Lower leg skin (tissue), 4 donors: ENCODE measurements at places on chromosomes 6 and 20. TPM values are rescaled to one million over a fixed set of nuclear protein-coding genes. Genes with fewer than 3 reads are reported as not detected.
A peak's percentile ranks its signal among the peaks of the same experiment; 100 is the strongest.

DNA sequence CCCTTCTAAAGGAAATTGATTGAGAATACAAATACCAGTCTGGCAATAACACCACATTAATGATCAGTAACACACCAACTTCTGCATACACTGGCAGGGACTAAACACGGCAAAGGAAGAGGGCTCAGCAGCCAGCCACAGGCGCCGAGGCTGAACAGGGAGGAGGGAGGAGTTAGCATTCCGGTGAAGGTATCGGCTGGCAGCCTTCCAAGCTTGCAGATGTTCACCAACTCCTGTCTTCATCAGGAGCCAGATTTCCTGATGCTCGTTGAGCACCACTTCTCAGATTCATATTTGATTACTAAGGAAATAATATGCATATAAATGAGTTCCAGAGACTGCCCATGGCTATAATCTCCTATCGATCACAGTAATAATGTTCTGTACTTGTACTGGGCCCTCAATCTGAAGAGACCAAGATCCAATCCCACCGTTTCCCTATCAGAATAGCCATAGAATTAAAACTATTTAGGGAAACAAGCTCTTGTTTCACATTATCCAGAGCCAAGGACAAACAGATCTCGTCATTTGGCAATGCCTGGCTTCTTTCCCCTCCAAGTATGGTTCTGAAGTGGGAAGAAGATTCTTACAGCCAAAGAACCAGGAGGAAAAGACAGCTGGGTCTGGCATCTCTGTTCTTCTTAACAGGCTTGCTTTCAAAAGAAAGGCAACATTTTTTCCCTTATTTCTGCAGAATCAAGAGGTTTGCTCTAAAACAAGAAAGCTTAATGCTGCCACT lies 42.2 kb downstream of the GFOD1 start:
- DNase-seq: peak; percentile 46

DNA sequence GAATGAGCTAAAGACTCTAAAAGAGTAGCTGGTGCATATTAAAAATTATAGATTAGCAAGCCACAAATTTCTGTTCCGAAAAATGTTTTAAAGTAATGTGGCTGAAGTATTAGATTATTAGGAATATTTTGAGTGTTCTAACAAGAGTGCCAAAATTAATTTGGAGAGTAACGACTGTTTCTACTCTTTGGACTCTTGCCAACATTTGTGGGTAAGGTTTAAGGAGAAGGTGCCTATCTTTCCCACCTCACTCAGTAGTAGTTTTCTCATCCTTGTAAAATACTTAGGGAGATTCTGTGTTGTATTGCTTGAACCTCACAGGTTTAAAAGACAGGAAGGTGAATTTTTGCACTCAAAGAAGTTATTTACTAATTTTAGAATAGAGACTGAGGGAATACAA lies 5.0 kb downstream of the HSF2 start:
- no peak for DNase-seq

- DNase-seq: no peak
These were observed 288.8 kb downstream of the BTBD9 start for GRCh38 chr6:38350942-38351341.

GRCh38 chr20:4472906-4473305 lies 248.8 kb upstream of the PRND start:
- no peak for DNase-seq

DNA sequence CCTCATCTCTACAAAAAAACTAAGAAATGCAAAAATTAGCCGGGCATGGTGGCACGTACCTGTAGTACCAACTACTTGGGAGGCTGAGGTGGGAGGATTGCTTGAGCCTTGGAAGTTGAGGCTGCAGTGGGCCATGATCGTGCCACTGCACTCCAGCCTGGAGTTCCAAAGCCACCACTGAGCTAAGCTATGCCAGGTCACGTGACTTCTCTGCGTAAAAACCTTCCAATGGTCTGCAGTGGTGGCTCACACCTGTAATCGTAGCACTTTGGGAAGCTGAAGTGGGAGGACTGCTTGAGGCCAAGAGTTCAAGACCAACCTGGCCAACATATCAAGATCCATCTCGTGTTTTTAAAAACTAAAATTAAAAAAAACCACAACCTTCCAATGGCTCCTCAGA lies 1.7 kb downstream of the SF3B5 start:
- no peak for DNase-seq

DNA sequence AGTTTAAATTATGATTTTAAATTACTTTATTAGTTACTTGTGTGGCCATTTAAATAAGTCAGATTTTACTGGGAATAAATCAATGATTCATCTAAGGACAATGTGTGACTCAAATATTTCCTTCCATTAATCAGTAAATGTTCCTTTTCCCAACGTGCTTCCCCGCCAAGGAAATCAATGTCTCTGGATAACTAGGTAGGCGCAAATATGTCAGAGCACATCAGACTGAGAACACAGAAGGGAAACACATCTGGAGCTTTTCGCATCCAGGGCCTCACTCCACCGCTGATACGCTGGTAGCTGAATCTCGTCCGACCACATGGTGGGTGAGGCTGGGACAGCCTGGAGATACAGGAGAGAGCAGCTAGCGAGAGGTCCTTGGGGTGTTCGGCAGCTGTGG lies 56.4 kb upstream of the RPS6KA2 start:
- no peak for DNase-seq

- DNase-seq: no peak
These were observed 4.6 kb downstream of the XKR7 start for GRCh38 chr20:31972471-31973021.

GRCh38 chr6:107217248-107217647 lies 101.9 kb upstream of the BEND3 start:
- no peak for DNase-seq

DNA sequence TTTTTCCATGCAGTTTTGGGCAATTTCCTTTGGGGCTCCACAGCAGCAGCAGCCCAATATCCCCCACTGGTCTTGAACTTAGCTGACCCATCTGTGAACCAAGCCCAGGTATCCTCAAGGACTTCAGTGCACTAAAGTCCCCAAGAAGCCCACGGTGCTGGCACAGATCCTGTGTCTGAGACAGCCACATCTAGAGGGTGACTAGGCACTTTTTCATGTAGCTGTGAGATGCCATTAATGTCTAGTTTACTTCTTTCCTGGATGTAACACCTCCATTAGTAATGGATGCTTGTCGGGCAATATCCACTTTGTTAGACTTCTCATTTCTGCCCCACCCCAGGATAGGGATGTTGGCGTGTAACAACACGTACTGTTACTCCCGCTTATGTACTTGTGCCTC lies 176.2 kb upstream of the PROKR2 start:
- no peak for DNase-seq

DNA sequence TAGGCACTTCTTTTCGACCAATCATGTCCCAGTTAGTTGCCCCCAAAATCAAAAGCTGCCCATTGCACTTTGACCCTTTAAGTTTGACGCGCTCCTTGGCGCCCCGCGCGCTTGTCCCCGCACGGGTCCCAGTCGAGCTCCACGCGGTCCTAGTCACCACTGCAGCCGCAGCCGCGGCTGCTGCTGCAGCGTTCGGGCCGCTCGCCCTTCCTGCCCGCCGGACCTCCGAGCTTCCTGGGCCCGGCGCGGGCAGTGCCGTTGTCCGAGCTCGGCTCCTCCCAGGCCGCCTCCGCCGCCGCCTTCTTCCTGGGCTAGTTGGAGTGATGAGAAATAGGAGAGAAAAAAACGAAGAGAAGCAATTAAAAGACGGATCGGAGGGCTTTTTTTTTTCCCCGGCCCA lies 185.7 kb upstream of the COL21A1 start:
- no peak for DNase-seq

DNA sequence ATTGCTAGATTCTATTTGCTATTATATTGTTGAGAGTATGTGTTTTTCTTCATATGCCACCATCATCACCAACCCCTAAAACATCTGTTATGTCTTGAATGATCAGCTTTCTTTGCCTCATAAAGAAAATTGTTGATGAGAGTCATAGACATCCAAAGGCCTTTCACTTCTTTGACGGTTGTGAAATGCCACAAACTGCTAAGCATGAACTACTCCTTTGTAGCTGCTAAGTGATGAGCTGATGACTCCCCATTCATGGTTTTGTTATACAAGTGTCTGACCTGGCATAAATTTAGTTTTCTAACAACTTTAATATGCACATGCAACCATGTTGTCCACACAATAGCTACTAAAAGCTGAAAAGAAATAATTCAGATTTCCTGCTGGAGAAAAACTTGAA lies 684 bp upstream of the MED23 start:
- no peak for DNase-seq

DNA sequence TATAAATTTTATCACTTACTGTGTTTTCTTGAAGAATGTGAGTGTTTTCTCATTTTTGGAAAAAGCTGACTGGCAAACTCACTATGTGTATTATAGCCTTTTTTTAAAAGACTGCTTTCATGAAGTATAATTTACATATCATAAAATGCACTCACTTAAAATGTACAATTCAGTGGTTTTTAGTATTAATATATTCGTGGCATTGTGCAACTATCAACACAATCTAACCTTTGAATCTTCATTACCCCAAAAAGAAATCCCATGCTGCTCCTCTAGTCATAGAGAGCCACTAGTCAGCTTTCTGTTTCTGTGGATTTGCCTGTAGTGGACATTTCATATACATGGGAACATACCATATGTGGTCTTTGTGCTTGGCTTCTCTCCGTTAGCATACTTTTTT lies 143.8 kb downstream of the PLCB4 start:
- no peak for DNase-seq

- DNase-seq: no peak
These were observed 147.9 kb upstream of the PRND start for GRCh38 chr20:4573564-4574355.

GRCh38 chr6:113755449-113756289 lies 101.5 kb upstream of the MARCKS start:
- no peak for DNase-seq

- no peak for DNase-seq
These were observed 92.2 kb upstream of the RSPO3 start for GRCh38 chr6:127026247-127026646.

- no peak for DNase-seq
These were observed 976.1 kb upstream of the MAP3K7 start for GRCh38 chr6:91562955-91563354.

DNA sequence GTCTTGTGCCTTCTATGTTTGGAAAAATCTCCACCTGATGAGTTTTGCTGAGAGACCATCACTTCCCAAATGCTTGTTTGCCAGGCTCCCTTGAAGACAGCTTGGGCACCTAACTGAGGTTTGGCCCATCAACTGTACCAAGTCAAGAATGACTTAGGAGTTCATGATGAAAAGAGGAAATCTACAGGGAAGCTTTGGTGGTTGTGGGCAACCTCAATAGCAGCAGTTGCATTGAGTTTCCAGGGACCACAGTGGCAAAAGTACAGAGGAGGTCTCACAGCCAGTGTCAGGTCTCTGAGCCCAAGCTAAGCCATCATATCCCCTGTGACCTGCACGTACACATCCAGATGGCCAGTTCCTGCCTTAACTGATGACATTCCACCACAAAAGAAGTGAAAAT lies 49.7 kb upstream of the PHACTR1 start:
- no peak for DNase-seq

GRCh38 chr6:33116417-33116816 lies 40.6 kb downstream of the HLA-DPB1 start:
- no peak for DNase-seq

GRCh38 chr6:133995296-133995695 lies 42.3 kb downstream of the TBPL1 start:
- DNase-seq: no peak

DNA sequence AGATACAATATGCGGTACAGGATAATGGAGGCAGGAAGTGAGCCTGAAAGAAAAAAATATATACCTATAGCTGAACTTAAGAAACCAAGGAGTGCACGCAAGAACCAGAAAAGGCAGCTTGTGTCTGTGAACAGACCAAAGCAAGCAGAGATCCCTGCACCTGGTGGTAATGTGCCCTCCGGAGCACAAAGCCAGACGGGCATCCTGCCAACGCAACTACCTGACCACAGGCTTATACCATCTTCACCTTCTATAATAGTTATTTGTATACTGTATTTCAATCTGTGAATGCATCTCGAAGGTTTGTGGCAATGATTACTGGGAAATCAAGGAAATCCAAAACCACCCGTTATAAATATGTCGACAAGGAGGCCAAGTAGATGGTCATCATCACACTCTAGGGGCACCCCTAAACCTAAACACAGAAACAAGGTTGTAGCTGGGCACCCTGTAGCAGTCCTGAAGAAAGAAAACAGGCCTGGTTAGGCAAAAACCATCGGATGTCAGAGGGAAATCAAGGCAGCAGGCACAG lies 801 bp downstream of the FBXL4 start:
- no peak for DNase-seq

- no peak for DNase-seq
These were observed 30.3 kb upstream of the RCAN2 start for GRCh38 chr6:46521464-46521971.

Gene C4A
- 6.2 TPM for total RNA-seq

Gene ELOVL4
- 93.7 TPM for total RNA-seq

Gene METTL24
- total RNA-seq: not detected

Gene B3GAT2
- not detected for total RNA-seq

Gene TNXB
- 49.4 TPM for total RNA-seq

Gene POFUT1
- 15.6 TPM for total RNA-seq

Gene PGBD1
- total RNA-seq: 0.15 TPM

Gene CST4
- not detected for total RNA-seq

Gene AVP
- not detected for total RNA-seq

Gene BFSP1
- total RNA-seq: 0.61 TPM
